ENCODE measurements at places on chromosomes 1 and 21. TPM values are rescaled to one million over a fixed set of nuclear protein-coding genes. Genes with fewer than 3 reads are reported as not detected.

- DNase-seq, result no peak
Measured at GRCh38 chr1:241355311-241356010, 1.5 kb downstream of the RGS7 start.

The PRSS38 gene
- not detected for polyA plus RNA-seq

GRCh38 chr21:29024474-29025327 is at the start of gene USP16:
Gene USP16 (plus strand): TSS chr21:29024668. CDS start chr21:29027914, 3,246 bp downstream.
- peak; percentile 98 for DNase-seq

GRCh38 chr1:175415129-175415712 is 222.6 kb upstream of the KIAA0040 start:
- no peak for DNase-seq

GRCh38 chr1:14915356-14916054 is 238.0 kb upstream of the TMEM51 start:
- DNase-seq, result peak; percentile 42

- DNase-seq, result no peak
Measured at GRCh38 chr1:78688697-78689096, 39.1 kb downstream of the IFI44 start.

The SERINC2 gene
- polyA plus RNA-seq, result 3.9 TPM
